Muscle of leg (tissue), 16 donors: ENCODE measurements at places on chromosomes 5 and 9. TPM values are rescaled to one million over a fixed set of nuclear protein-coding genes. Genes with fewer than 3 reads are reported as not detected.

KIF20A gene
- 25.8 TPM for polyA plus RNA-seq

DNA sequence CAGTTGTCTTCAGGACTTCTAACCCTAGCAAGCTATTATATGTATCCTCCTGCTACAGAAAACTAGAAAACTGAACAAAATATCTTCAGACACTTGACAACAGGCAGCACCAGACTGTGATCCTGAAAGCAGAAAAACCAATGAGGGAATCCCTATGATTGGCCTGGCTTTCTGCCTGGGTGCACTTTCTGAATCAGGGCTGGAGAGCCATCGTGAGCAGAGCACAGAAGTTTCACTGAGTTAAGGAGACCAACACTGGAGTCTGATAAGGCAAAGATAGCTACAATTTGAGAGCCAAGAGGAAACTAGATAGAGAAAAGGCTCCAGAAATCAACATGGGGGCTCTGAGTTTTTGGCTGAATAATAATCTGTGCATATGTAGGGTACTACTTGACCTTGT is 106.5 kb downstream of the FANCC start:
- H3K4me3 ChIP-seq: no peak overlapping the region
- DNase-seq: no peak
- H3K27ac ChIP-seq: no peak overlapping the region
- H3K27me3 ChIP-seq: no peaks in the 10 kb centered on the region
- H3K36me3 ChIP-seq: no peaks in the 10 kb centered on the region
- no peaks in the 10 kb centered on the region for H3K4me1 ChIP-seq

DNA sequence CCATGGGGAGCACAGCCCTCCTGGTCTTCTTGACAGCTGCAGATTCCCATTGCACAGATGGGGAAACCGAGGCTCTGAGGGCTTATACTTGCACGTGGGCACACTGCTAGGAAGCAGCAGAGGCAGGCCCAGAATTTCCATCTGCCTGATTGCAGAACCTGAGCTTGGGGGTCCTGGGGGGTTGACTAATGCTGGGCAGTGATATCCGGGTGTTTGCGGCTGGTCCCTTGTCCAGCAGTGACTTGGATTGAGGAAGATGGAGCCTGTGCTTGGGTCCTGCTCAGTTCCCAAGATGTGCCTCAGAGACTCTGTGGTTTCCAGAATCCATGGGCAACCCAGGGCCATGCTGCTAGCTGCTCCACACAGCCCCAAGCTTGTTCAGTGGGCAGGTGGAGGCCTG is 91.2 kb downstream of the PHF2 start:
- H3K27me3 ChIP-seq: no peaks in the 10 kb centered on the region
- H3K4me3 ChIP-seq: no peak overlapping the region
- no peak overlapping the region for H3K27ac ChIP-seq
- H3K36me3 ChIP-seq: peaks cover 48% of the 10 kb centered on the region
- peaks cover 3% of the 10 kb centered on the region for H3K4me1 ChIP-seq

OTP gene
- not detected for polyA plus RNA-seq

GRCh38 chr9:350384-350783 is 135.7 kb downstream of the DOCK8 start:
- no peak for DNase-seq
- no peak overlapping the region for H3K4me3 ChIP-seq
- no peaks in the 10 kb centered on the region for H3K36me3 ChIP-seq

CATSPER3 gene
- 0.25 TPM for polyA plus RNA-seq

DNA sequence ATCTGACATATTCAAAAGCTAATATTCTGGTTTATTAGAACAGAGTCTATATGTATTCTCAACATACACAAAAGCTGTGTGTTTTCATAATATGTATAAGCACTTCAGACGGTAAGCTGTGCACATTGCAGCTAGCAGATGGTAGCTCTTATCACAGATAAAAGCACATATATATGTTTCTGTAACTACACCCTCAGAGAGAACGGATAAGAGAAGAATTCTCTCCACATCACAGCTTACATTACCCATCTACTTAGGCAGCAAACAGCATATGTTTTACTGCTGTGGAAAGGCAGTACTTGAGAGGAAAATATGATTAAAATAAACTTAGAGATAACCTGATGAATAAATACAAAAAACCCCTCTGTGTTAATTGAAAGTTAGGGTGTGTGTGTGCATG is 450.9 kb upstream of the ZNF608 start:
- no peaks in the 10 kb centered on the region for H3K27me3 ChIP-seq
- no peak overlapping the region for H3K4me3 ChIP-seq
- no peaks in the 10 kb centered on the region for H3K36me3 ChIP-seq
- no peak for DNase-seq
- no peak overlapping the region for H3K27ac ChIP-seq
- peaks cover 13% of the 10 kb centered on the region for H3K4me1 ChIP-seq

DNA sequence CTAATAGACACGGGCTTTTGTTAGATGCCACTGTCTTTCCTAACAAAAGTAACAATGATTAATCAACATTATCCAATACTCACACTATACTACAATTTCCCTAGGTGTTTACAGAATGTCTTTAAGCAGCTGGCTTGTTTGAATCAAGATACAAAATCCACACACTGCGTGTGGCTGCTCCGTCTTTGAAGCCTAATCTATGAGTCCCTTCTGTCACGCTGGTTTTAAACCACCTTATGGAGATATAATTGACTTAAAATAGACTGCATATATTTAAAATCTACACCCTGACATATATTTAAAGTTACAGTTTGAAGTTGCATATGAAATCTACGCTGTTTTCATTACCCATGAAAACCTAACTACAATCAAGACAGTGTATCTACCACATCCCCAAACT is 73.9 kb upstream of the TBC1D9B start:
- H3K4me3 ChIP-seq: no peak overlapping the region
- H3K27me3 ChIP-seq: no peaks in the 10 kb centered on the region
- H3K27ac ChIP-seq: no peak overlapping the region
- no peak for DNase-seq
- no peaks in the 10 kb centered on the region for H3K4me1 ChIP-seq

DNA sequence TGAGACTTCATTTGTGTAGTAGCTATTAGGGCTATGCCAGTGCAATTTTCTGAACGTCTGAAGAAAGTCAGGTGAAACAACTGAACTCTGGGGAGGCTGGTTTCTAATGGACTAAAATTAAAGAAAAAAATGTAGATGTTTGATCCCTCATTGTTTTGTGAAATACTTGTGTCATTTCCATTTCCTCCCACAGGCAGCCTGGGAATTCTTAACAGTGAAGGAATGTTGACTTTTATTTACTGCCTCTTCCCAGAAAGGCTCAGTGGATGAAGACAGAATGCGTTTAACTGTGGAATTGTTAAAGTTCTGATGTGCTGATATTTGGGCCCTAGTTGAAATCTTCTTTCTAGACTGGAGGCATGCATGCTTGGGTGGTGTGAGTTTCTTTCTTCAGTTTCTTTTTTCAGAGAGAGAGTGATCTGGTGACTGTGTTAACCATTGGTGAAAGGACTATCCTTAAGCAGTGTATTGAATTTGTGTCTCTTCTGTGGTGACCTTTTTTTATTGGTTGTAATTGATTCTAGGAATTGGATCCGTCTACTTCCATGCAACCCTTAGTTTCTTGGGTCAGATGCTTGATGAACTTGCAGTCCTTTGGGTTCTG is 15.5 kb downstream of the ACER2 start:
- H3K4me3 ChIP-seq: no peak overlapping the region
- no peaks in the 10 kb centered on the region for H3K27me3 ChIP-seq
- no peak overlapping the region for H3K27ac ChIP-seq
- H3K4me1 ChIP-seq: no peaks in the 10 kb centered on the region

KCNT1 gene
- 5.0 TPM for polyA plus RNA-seq

DNA sequence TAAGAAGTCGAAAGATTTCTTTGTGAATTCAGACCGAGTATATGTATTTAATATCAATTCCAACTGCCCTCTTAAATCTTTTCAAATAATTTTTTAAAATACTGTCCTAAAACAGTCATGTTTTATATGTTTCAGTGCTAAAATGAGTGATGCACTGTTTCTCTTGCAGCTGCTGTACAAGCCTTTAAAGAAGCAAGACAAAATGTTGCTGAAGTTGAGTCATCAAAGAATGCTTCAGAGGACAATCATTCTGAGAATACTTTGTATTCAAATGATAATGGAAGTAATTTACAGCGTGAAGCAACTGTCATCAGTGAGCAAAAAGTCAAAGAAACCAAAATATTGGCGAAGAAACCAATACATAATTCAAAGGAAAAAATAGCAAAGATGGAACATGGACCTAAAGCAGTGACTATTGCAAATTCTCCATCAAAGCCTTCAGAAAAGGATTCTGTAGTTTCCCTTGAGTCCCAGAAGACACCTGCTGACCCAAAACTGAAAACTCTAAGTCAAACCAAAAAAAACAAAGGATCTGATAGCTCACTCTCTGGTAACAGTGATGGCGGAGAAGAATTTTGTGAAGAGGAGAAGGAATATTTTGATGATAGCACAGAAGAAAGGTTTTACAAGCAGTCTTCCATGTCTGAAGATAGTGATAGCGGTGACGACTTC is 58.0 kb downstream of the LOX start:
- H3K36me3 ChIP-seq: peaks cover 15% of the 10 kb centered on the region
- H3K4me1 ChIP-seq: no peaks in the 10 kb centered on the region
- DNase-seq: no peak
- H3K27ac ChIP-seq: no peak overlapping the region
- H3K27me3 ChIP-seq: no peaks in the 10 kb centered on the region
- no peak overlapping the region for H3K4me3 ChIP-seq

DRD1 gene
- polyA plus RNA-seq: not detected

DNA sequence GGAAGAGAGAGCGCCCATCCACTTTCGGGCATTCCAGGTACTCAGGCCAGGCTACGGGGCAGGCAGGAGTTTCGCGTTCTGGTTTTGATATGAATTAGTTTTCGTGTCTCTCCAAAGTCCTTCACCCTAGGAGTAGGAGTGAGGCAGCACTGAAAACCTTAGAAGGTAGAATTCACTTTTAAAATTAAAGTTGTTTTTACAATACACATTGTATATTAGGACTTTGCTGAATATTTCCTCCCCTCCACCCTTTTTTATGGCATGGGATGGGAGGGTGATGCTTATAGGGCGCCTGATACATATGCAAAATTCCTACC is 747 bp downstream of the ITGA1 start:
- H3K4me1 ChIP-seq: peaks cover 4% of the 10 kb centered on the region
- H3K4me3 ChIP-seq: peak overlapping the region; percentile 66
- H3K27me3 ChIP-seq: no peaks in the 10 kb centered on the region

TTLL11 gene
- polyA plus RNA-seq: 19.3 TPM

DNA sequence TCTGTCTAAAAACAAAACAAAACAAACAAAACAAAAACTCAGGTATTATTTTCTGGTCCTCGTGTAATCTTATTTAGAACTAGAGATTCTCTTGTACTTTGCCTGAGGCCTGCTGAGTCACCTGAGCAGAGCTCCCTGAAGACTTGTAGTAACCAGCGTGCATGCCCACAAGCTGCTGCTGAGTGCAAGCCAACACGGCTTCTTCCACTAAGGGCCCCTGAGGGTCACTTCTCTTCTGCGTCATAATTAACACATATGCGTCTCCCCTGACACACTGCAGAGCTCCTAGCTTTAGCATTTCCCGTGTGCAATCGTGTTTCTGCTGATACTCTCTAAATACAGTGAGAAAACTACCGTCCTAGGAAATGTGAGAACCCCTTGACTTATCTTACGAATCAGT is 10.9 kb upstream of the NDFIP1 start:
- no peak overlapping the region for H3K27ac ChIP-seq
- no peak for DNase-seq
- H3K27me3 ChIP-seq: no peaks in the 10 kb centered on the region
- no peak overlapping the region for H3K4me3 ChIP-seq
- no peaks in the 10 kb centered on the region for H3K36me3 ChIP-seq
- peaks cover 2% of the 10 kb centered on the region for H3K4me1 ChIP-seq

PTPA gene
- 127 TPM for polyA plus RNA-seq

ANKRD31 gene
- polyA plus RNA-seq: 0.15 TPM

FOXD4L4 gene
- polyA plus RNA-seq: not detected

DNA sequence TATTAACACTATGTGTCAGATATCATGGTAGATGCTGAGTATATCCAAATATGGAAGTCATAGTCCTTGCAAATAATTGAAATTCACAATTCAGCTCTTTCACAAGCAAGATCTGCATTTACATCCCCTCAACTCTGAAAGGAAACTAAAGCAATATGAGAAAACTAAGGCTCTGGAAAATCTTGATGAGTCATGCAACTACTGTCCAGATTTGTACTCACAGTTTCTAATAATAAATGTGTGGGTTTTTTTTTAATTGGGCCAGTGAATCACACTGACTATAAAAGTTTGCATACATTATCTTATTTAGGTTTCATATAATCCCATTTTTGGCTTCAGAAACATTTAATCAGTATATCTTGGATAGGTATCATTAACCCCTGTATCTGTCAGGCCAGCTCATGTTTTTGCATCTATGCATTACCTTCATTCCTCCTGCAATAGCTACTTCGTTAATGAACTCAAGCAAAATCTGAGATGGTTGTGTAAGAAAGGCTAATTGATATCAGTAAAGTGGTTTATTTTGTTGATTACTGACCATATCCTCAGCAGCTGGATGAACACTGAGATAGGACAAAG is 58.7 kb upstream of the PRR16 start:
- H3K27me3 ChIP-seq: no peaks in the 10 kb centered on the region
- H3K36me3 ChIP-seq: no peaks in the 10 kb centered on the region
- no peak overlapping the region for H3K4me3 ChIP-seq
- H3K4me1 ChIP-seq: no peaks in the 10 kb centered on the region
- DNase-seq: no peak

DNA sequence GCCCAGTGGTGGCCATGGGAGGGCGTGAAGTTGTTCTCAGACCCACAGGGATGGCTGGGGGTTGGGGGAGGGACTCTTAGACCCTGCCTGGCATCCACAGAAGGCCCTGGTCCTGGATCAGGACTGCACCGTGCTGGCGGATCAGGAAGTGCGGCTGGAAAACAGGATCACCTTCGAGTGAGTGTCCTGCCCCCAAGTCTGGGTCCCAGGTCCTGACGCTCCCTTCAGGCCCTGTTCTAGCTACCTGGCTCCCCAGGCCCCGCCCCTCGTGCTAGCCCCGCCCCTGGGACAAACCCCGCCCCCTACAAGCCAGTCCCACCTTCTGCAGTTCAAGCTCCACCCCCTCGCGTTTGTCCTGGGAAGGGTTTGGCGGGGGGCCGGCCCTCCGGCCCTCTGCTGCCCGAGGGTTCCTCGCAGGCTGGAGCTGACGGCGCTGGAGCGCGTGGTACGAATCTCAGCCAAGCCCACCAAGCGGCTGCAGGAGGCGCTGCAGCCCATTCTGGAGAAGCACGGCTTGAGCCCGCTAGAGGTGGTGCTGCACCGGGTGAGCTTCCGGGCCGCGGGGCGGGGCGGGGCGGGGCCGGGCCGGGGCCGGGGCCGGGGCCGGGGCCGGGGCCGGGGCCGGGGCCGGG is 12.9 kb downstream of the RGS14 start:
- peaks cover 64% of the 10 kb centered on the region for H3K4me1 ChIP-seq
- H3K27ac ChIP-seq: peak overlapping the region; percentile 88
- H3K4me3 ChIP-seq: peak overlapping the region; percentile 43
- no peaks in the 10 kb centered on the region for H3K36me3 ChIP-seq
- peak; percentile 92 for DNase-seq
- H3K27me3 ChIP-seq: no peaks in the 10 kb centered on the region

GPR151 gene
- polyA plus RNA-seq: not detected

TMEM252 gene
- 1.4 TPM for polyA plus RNA-seq

PCDHGA8 gene
- polyA plus RNA-seq: 0.47 TPM

- peaks cover 10% of the 10 kb centered on the region for H3K27me3 ChIP-seq
- H3K4me1 ChIP-seq: no peaks in the 10 kb centered on the region
- H3K27ac ChIP-seq: no peak overlapping the region
- H3K36me3 ChIP-seq: no peaks in the 10 kb centered on the region
- no peak for DNase-seq
- H3K4me3 ChIP-seq: no peak overlapping the region
Observed at GRCh38 chr9:135563858-135564257, 2.3 kb downstream of the PAEP start.

- no peaks in the 10 kb centered on the region for H3K36me3 ChIP-seq
- H3K27me3 ChIP-seq: peaks cover 16% of the 10 kb centered on the region
- no peaks in the 10 kb centered on the region for H3K4me1 ChIP-seq
- H3K27ac ChIP-seq: no peak overlapping the region
- H3K4me3 ChIP-seq: no peak overlapping the region
Observed at GRCh38 chr9:132531710-132532570, 50.5 kb upstream of the BARHL1 start.
